Stimulated activated CD4-positive, alpha-beta T cell treated with anti-CD3 and anti-CD28 coated beads, Interleukin-15, amount 100 ng/mL, for 1 hour (primary cell): ENCODE measurements at places on chromosomes 11 and 22.

- no peak for DNase-seq
Observed at GRCh38 chr11:13761716-13762115, 93.2 kb downstream of the FAR1 start.

- no peak for DNase-seq
Observed at GRCh38 chr11:45365961-45366618, 79.9 kb upstream of the SYT13 start.

DNA sequence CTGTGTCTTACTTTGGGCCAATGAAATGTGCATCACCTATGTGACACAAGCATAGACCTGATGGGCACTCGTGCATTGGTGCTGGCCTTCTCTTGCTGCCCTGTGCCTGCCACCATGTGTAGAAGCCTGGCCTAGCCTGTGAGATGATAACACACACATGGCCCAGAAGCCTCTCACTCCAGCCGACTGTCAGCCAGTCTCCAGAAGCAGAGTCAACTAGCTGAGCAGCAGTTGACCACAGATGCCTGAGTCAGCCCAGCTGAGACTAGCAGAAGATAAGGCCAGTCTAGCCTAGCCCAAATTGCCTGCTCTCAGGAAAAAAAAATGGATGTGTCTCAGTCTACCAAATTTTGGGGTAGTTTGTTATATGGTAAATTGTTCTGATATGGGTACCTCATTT lies 46.2 kb downstream of the CSNK2A3 start:
- no peak for DNase-seq

DNA sequence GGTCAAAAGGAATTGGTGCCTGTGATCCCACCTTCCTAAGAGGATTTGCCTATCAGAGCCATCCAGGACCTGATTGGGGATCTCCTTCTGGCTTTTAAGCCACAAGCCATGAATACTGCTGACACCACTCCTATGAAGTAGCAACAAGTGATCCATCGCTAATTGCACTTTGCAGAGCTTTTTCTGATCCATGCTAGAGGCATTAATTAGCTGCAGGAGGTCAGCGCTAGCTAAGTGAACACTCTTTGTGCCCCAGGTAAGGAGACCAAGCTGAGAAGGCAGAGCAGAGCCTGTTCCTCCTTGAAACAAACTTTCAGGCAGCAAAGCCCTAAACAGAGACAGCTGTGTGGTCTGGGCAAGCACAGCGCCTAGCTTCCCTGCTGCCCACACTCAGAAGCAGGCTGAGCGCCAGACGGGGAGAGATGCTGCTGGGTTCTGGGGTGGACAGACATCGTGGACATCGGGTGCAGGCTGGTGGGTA lies 122.2 kb downstream of the ABTB2 start:
- DNase-seq: no peak

DNA sequence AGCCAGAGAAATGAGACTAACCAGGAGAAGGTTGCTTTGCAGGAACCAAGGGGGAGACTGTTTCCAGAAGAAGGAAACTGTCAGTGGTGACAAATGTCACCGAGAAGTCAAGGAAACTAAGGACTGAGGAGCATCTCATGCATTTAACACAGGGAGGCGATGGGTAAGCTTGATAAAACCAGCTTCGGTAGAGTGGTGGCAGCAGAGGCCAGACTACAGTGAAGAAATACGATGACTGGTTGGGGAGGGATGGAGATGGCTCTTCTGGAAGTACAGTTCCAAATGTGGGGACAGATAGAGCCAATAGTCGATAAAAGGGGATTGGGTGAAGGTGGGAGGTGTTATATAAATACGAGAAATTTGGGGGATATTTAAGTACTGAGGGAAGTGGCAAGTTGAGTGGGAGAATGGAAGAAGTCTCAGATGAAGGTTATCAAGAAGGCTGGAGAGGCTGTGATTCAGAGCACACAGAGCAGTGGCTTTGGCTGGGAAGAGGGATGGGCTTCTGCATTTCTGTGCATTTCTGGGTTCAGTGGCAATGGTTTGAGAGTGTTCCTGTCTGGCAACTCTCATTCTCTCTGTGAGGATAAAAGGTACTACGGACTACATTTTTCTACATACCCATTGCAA lies 29.2 kb downstream of the SC5D start:
- no peak for DNase-seq

DNA sequence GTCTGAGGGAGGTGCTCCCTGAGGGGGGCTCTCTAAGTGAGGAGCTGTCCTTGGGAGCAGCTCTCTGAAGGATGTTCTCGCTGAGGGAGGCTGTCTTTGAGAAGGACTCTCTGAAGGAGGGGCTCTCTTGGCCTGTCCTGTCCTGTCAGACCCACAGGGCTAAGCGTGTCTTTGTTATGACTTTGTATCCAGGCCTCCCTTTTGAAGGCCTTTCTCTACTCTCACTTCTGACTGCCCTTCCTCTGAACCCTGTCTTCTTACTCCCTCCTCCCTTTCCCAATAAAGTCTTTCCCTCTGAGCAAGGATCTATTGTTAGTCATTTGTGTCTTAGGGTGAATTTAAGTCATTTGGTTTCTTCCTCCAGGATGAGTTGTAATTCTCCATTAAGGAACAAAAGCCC lies 330.1 kb upstream of the PLET1 start:
- DNase-seq: no peak

DNA sequence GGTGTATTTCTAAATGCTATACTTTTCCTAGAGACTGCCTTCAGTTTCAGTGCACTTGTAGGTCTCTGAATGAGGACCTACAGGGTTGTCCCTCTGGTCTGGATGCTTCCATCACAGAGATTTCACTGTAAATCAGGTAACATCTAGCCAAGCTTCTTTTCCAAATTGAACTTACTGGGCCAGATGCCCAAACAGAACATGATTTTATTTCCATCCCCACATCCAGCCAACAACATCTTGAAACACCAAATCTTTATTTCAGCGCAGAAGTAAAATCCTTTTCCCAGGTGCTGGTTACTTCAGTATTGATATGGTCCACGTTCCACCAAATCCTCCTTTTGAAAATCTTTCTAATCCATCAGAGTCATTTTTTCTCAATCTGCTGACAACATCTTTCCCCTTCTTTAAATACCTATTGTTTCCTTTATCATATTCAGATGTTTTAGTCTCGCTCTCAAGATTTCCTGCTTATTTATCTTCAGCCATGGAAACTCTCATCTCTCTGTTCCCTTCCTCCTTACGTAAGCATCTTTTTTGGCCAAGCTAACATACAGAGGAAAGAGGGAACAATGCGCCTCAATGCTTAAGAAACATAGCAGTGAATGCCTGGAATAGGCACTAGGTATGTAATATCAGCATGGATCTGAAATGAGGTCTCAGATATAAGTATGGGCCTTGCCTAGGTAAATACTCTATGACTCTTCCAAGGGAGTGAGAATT lies 201.2 kb upstream of the MTNR1B start:
- no peak for DNase-seq

GRCh38 chr22:37880668-37881440 lies 25.2 kb upstream of the MICALL1 start:
- no peak for DNase-seq

- DNase-seq: no peak
Observed at GRCh38 chr11:25816411-25816810, 515.5 kb upstream of the ANO3 start.

GRCh38 chr11:46270684-46271083 lies 6.8 kb upstream of the CREB3L1 start:
- no peak for DNase-seq

DNA sequence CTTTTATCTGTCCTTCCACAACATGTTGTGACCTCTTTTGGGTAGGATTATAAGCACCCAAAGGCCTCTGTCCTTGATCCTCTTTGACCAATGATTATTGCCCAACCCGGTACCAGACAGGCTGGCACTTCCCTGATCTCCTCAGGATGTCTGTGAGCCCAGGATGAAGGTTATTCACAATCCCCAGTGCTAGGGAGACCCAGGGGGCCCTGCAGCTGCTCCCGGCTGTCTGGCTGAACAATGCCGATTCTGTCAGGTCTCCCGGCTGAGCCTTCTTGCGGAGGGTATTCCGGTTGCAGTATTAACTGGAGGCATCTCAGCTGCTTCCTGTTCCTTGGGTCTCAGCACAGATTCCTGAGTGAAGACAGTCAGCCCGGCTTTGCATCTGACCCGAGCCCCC lies 71.2 kb upstream of the CDON start:
- no peak for DNase-seq

DNA sequence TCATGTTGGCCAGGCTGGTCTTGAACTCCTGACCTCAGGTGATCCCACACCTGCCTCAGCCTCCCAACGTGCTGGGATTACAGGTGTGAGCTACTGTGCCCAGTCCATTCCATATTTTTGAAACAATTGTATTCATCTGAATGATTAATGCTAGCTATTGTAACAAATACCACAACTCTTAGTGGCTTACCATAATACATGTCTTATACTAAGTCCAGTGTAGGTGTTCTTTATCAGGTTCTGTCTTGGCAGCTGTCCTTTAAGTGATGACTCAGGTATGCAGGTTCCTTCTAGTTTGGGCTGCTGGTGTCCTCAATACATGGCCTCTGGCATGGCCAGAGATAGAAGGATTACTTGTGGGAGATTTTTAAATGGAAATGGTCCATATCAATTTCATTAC lies 39.0 kb downstream of the UVRAG start:
- DNase-seq: no peak

GRCh38 chr11:74826901-74827300 lies 78.3 kb downstream of the RNF169 start:
- DNase-seq: no peak

GRCh38 chr11:111548525-111548924 lies 8.0 kb downstream of the LAYN start:
- no peak for DNase-seq

DNA sequence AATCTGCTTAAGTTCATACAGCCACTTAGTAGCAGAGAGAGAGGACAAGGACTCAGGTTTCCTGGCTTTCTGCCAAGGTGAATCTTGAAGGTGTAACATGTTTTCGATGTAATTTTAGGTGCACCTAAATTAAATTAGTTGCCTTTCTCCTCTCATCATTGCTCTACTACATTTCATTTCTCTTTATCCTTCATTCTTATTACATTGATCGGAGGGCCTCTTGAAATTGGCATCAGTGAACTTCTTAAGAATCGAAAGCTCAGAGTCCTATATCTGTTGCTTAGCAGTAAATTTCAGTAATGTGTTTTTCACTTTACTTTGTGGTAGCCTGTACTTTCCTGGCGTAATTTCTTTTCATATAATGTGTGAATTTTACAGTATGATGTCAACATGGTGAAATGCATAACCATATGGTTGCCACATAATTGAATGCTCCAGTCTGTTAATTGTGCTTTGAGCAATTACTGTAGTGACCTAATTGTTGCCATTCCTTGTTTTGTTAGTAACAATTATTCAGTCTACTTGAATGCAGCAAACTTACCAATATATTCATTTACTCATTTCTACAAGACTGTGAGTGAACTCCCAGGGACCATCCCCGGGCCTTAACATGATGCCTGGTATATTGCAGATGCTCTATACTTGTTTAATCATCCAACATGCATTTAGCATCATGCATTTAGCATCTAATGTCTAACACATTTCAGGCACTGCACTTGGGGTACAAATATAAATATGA lies 138.1 kb downstream of the MAML2 start:
- no peak for DNase-seq

DNA sequence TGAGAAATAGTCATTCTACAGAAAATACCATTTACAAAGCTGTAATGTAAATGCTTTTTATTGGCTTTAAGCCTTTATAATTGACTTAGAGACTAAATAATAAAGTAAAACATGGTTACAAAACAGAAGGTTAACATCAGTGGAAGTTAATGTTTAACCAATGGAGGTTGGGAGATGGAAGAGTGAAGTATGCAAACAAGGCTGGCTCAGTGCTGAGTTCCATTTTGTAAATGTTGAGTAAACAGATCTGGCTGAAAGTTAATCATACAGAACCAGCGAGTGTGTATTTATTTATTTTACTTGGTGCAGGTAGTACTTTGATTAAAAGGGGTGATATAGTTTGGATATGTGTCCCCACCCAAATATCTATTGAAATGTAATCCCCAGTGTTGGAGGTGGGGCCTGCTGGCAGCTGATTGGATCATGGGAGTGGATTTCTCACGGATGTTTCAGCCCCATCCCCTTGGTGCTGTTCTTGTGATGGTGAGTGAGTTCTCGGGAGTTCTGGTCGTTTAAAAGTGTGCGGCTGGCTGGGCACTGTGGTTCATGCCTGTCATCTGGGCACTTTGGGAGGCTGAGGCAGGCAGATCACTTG lies 827.4 kb downstream of the OPCML start:
- no peak for DNase-seq

GRCh38 chr11:72038491-72038890 lies 39.8 kb downstream of the IL18BP start:
- no peak for DNase-seq

- no peak for DNase-seq
Observed at GRCh38 chr11:15266999-15267398, 152.3 kb downstream of the INSC start.

GRCh38 chr22:43753688-43754087 lies 58.4 kb downstream of the EFCAB6 start:
- DNase-seq: no peak

DNA sequence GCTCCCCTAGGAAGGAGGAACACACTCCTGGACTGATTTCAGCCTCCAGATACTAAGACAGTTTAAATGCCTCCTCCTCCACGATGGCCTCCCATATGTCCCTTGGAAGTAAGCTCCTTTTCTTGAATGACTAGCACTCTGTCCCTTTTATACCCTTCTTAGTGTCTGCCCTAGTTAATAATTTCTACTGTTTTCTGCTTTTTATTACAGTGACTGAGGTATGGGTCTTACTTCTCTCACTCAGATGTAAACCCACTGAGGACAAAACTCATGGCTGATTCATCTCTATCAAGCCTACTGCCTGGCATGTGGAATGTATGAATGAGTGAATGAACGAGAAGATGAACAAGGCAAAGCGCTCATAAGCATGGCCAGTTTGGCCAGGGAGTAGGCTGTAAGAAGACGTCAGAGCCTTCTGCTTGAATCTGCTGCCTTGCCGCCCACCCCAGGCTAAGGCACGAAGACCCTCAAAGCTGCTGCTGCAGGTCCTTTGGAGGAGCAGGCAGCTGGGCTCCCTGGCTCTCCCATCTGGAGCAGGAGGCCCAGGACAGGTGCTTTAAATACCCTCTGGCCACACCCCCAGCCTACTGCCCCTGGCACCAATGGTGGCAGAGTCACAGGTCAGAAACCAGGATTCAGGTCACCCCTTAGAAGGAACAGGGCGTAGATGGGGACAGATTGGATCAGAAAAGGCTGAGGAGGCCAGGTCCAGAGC lies 8.2 kb upstream of the PGA3 start:
- DNase-seq: no peak

- no peak for DNase-seq
Observed at GRCh38 chr22:36971341-36972125, 47.7 kb downstream of the TST start.
